Stimulated activated CD8-positive, alpha-beta memory T cell treated with anti-CD3 and anti-CD28 coated beads, Interleukin-4, amount 100 ng/mL, for 4 hours (primary cell): ENCODE measurements at places on chromosomes 6 and 20.

GRCh38 chr6:53707108-53707897 lies 41.7 kb upstream of the KLHL31 start:
- DNase-seq = no peak

GRCh38 chr6:121965739-121966138 lies 433.7 kb upstream of the HSF2 start:
- no peak for DNase-seq

GRCh38 chr6:139983555-139984276 lies 609.3 kb upstream of the CITED2 start:
- no peak for DNase-seq

GRCh38 chr6:37396571-37397180 lies 36.3 kb upstream of the CMTR1 start:
- no peak for DNase-seq

- no peak for DNase-seq
Observed at GRCh38 chr20:478949-479429, 16.7 kb upstream of the TBC1D20 start.

GRCh38 chr6:93515736-93516135 lies 96.4 kb upstream of the EPHA7 start:
- no peak for DNase-seq

DNA sequence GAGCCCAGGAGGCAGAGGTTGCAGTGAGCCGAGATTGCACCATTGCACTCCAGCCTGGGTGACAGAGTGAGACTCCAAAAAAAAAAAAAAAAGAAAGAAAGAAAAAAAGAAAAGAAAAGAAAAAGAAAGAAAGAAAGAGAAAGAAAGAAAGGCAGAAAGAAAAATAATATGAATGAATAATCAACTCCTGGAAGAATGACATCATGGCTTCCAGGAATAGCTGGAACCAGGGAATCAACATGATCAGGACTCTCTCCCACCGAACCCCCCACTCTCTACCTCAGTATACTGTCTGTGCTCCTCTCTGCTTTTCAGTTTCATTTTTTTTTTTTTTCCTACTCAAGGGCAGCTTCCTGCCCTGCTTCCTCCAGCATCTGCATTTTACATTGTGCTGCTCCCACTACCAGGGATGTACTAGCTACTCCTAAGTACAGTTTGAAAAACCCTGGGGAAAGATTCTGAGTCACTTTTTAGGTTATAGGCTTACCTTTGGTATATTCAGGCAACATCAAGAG lies 19.7 kb upstream of the MTCL3 start:
- no peak for DNase-seq

GRCh38 chr6:40724886-40725285 lies 137.7 kb upstream of the LRFN2 start:
- no peak for DNase-seq

- DNase-seq = no peak
Observed at GRCh38 chr20:59013959-59014608, 5.1 kb upstream of the TUBB1 start.

DNA sequence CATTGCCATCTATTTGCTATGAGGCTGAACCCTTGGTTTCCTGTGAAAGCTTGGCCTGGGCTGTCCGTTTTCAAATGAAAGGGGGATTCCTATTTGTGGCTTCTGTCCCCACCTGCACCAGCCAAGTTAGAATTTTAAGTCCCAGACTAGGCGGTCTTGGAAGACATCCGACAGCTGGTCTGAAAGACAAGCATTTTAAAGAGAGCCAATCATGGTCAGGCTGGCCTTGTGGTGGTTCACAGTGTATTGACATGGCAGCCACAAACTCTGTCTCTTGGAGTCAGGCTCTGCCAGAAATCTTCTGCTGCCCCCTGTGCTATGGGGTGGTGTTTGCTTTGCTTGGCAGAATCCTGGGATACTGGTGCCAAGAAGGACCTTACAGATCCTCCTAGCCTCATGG lies 319.2 kb upstream of the MOCS1 start:
- no peak for DNase-seq

DNA sequence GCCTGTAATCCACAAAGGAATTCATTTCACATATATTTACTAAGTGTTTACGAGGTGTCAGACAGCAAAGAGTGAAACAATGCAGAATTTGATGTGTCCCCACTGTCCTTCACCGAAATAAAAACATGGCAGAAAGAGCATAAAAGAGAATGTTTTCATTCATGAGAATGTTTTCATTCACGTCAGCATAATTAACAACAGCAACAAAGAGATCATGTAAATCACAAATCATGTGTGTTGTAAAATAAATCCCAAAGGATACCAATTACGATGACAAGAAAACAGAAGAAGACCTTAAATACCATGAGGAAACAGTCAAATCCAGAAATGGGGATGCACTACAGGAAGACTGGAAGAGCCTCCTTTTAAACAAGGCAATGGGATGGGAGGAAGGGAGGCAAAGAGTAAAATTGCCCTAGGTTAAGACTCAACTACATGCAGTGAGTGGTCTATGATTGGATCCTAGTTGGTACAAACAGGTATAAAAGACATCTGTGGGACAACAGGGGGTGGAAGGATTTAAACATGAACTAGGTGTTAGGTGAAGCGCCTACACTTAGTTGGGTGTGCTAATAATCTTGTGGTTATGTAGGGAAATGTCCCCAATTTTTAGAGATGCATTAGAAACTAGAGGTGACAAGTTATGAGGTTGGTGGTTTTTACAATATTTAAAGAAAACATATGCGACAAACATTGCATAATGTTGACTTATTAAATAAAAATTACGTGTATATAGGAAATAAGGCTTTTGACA lies 1.5 kb downstream of the ZSCAN31 start:
- DNase-seq = no peak

GRCh38 chr20:50747275-50747674 lies 15.9 kb downstream of the PARD6B start:
- DNase-seq = no peak

- DNase-seq = no peak
Observed at GRCh38 chr6:100491952-100492670, 27.4 kb upstream of the SIM1 start.

DNA sequence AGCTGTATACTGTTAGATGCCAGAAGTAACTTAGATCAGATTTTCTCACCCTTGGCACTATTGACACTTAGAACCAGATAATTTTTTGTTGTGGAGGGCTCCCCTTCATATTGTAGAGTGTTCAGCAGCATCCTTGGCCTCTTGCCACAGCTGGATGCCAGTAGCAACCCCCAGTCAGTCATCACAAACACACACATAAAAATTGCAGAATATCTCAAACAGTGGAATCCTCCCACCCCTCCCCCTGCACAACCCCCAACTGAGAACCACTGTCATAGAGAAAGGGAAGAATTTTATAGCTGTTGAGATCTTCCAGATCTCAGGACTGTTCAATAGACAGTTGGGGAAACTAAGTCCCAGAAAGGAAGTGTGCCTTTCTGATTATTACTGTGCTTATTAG lies 81.2 kb upstream of the VSTM2L start:
- DNase-seq = no peak

- DNase-seq = no peak
Observed at GRCh38 chr20:6877633-6878032, 110.1 kb downstream of the BMP2 start.

- no peak for DNase-seq
Observed at GRCh38 chr20:48287021-48287494, 501.8 kb upstream of the SULF2 start.

- no peak for DNase-seq
Observed at GRCh38 chr6:16064671-16065072, 64.2 kb upstream of the MYLIP start.

GRCh38 chr20:32511358-32512046 lies 73.6 kb downstream of the NOL4L start:
- DNase-seq = no peak

DNA sequence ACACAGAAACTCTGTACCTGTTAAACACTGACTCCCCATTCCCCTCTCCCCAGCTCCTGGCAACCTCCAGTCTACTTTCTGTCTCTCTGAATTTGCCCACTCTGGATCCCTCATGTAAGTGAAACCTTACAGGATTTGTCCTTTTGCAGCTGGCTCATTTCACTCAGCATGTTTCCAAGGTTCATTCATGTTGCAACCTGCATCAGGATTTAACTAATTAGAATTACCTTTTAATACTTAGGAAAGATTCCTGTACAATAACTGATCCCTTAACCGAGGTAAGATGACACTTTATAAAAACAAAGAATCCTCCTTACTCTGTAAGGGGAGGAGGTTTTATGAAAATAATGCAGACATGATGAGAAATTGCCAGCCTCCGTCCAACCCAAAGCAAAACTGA lies 113.1 kb upstream of the MTHFD1L start:
- no peak for DNase-seq

- no peak for DNase-seq
Observed at GRCh38 chr20:43681991-43682410, 15.1 kb downstream of the MYBL2 start.

- DNase-seq = no peak
Observed at GRCh38 chr6:122476131-122476530, 4.5 kb upstream of the SERINC1 start.

DNA sequence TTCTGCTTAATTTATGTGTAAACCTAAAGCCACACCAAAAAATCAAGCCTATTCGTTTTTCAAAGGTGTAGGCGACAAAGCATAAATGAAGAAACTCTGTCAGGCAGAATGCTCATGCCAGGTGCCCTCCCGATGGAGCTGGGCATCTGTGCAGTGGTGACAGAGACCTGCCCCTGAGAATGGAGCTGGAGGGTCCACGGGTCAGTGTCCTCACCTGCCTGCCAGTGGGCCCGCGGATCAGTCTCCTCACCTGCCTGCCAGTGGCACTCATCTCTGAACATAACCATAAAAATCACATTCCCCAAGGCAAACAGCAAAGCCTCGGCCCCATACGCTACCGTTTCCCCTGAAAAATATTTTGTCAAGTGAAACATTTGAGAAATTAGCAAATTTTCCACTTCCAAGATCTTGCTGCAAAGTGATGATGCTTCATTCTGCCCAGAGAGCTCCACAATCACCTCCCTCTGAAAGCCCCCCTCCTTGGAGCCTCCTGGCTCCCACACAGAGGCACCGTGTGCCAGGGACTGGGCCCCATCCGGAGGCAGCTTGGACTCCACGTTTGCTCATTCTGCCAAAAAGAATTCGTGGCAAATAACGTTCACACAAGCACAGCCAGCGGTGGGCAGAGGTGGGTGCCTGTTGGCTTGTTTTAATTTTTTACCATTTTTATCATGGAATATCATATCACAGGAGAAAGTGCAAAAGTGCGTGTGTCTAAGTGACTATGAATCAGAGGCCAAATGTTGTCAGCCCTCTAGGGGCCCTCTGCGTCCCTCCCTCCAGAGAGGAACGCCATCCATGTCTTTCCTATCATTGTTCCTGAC lies 88.8 kb downstream of the YTHDF1 start:
- DNase-seq = no peak

GRCh38 chr6:110307368-110307767 lies 50.8 kb downstream of the METTL24 start:
- DNase-seq = no peak

- no peak for DNase-seq
Observed at GRCh38 chr6:121442576-121442975, 7.1 kb downstream of the GJA1 start.

- DNase-seq = no peak
Observed at GRCh38 chr6:80259118-80259517, 152.6 kb downstream of the BCKDHB start.
